Stimulated activated naive CD8-positive, alpha-beta T cell treated with anti-CD3 and anti-CD28 coated beads, Interleukin-15, Interleukin-2, amounts not matched to agents 100 U/mL and 50 U/mL, for 24 hours (primary cell): ENCODE measurements at places on chromosomes 6 and 20.

GRCh38 chr6:16731478-16732051 lies 29.7 kb downstream of the ATXN1 start:
- DNase-seq = peak; percentile 34

DNA sequence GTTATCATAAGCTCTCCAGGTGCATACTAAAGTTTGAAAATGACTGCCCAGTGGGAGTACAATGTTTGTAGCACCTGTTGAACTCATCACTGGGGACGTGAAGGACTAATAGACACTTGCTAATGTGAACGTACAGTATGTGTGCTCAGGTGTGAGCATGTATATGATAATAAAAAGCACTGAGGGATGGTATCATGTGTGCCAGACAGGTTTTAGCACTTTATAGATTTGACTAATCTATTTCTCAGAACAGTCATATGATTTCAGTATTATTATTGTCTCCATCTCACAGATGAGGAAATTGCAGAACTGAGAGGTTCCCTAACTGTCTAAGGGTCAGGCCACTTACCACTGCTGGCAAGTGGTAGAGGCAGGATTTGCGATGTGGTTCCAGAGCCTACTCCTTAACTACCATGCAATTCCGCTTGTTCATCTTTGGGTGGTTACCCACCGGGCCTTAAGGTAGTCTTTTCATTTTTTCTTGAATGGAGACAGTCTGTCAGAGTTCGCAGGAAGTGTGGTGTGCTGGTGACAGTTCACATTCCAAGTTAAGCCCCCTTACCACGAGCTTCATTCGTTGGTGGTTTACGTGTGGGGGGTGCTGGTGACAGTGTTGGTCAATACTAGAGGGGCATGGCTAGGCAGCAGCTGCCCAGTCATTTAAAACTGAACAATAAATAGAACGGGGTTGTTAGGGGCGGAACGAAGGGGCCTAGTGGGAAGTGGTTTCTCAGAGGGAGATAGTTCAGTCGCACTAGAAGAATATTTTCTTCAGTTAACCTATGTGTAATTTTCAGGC lies 46.8 kb downstream of the RREB1 start:
- DNase-seq = peak; percentile 46

GRCh38 chr6:163640641-163641040 lies 226.1 kb downstream of the QKI start:
- DNase-seq = no peak

DNA sequence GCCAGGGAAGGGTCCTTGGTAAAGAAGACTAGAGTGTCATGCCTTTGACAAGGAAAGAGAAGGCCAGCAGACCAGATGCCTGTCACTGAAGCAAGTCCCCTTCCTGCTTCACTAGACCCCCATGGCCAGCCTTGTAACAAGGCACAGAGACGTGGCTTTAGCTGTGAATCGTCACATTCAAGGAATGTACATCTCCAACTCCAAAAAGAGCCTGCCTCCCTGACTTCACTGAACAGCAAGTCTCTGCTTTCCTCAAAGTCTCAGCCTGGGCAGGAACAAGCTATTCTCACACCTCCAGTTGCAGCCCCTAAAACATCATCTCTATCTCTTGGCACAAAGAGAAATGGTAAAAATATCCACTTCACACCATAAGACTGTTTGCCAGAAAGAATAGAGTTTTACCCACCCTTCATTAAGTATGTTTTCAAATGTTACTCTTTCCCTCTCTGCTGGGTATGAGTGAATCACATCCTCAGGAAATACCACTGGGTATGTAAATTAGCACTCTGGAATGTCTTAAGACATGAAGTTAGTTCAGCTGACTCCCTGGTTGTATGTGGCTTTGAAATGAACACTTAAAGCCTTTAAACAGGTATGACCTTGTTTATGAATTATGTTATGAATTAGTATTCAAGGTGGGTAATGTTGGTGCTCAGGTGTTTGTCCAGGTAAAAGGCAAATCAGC lies 46.4 kb upstream of the NT5E start:
- DNase-seq = no peak

DNA sequence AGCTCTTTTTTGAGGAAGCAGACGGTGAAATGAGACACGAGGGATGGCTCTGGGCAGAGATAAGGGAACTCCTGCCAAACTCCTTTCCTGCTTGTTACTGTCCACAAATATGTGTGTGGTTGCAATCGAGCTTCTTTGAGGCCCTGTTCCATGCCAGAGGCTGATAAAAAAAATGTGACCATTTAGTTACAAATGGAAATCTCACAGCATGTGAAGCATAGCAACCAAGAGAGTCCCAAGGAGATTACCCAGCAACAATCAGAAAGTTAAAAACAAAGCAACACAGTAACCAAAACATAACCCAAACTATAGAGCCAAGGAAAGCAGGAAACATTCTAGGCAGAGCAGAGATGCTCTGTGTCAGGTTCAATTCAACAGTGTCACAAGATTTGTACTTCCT lies 35.4 kb upstream of the HMGN3 start:
- no peak for DNase-seq

GRCh38 chr6:139472351-139473015 lies 98.0 kb upstream of the CITED2 start:
- DNase-seq = no peak

DNA sequence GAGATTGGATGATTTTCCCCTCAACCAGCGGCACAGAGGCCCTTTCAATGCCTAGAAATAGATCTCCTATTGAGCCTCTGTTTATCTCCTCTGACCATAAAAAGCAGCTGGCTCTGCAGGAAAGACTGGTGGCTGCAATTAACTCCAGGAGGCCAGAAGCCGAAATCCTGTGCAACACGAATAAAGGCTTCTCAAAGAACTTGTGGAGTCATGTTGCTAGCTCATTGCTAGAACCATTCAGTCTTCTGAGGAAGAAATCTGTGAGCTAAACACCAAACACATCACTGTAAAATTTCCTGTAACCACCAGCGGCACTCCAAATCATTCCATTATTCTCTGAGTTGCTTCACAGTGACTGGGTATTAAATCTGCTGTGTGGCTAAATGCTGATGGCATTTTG lies 49.1 kb upstream of the TPD52L1 start:
- DNase-seq = no peak

DNA sequence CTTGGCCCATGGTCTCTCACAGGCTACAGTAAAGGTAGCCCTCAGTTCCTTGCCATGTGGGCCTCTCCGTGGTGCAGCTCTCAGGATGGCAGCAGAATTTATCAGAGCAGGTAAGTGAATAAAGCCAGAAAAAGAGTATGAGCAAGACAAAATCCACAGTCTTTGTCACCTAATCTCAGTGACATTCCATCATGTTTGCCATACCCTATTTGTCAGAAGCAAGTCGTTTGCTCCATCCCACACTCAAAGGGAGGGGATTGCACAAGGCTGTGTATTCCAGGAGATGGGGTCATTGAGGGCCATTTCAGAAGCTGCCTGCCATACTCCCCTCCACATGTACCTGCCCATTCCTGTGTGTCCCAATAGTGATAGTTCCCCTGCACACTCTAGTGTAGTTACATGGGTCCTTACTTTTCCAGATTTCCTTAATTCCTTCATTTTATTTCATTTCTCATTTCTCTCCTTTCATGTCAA lies 24.2 kb downstream of the ISM1 start:
- no peak for DNase-seq

DNA sequence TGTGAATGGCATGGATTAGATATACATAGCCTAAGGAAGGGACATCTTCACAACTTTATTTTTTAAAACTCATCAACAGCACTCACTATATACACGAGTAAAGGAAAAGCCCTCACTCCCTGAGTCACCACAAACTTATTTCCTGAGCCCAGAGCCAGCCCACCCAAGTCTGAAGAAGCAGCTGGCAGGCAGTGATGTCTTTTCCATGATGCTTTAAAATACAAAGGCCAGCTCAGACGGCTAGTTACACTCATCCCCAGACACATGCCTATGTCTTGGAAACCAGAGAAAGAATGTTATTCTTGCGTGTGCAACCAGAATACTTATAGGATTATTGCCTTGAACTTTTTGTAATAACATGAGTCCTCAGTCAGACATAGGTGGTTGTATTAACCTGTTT lies 114.4 kb downstream of the ADGRG6 start:
- DNase-seq = peak; percentile 23

- peak; percentile 89 for DNase-seq
These were observed 93.7 kb upstream of the PRDM1 start for GRCh38 chr6:105992315-105992961.

- DNase-seq = no peak
These were observed 484.3 kb upstream of the JAG1 start for GRCh38 chr20:11158146-11158545.

DNA sequence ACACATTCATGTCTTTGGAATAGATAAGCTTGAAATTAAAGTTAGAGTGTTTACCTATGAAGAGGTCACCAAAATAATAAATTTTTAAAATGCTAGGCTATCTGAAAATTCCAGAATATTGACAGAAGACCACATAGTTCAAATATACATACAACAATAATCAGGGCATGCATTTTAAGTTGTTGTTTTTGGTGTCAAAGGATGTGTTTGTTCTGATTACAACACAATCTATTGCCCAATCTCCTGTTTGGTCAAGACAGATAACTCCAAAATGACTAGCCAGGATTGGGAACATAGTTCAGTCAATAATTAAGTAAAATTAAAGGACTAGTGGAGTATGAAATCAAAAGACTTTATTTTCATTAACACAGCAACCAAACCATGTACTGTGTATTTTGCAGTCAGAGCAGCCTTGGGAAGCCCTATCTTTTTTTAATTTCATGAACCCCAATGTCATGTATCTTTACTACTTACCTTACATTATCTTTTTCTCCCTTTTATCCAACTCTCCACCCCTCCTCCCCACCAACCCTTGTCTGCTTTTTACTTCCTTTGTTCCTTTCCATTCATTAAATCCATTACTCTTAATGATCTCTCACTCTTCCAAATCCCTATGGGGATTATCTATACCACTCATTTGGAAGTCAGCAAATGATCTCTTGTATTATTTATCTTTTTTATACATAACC lies 111.2 kb downstream of the CDK19 start:
- DNase-seq = no peak

DNA sequence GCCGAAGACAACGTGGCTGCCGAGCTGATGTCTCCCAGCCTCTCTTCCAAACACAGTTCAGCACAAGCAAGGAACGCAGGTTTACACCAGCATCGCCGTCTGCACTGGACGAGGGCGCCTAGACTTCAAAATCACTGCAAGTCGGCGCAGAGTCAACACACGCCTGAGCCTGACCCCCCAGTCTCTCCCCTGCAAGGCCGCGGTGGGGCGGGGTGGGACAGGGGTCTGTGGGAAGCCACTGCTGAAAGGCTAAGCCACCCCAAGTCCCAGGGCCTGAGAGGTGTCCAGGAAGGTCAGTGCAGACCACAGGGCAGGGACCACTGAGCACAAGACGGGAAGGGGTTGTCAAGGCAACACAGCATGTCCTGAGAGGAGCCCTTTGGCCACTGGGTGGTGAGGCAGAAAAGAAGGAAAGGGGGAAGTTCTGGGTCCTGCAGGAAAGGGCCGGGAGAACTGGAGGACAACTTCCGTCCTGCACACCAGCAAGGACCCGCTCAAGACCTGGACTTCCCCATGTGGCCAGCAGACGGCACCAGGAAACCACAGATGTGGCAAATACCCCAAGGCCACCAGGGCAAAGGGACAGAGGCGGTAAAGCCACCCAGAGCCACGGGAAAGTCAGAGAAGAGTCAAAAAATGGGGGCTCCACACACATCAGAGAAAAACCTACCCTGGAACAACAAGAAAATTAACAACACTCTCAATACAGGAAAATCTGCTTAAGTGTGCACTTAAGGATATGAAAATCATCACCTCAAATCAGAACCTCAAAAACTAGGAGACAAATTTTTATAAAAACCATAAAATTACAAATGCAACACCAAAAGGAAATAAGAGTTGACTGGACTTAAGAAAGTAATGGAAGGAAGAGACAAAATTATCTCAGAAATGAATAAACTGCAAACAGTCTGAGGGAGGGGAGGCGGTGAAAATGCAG lies 84.8 kb downstream of the TAF4 start:
- no peak for DNase-seq

- DNase-seq = no peak
These were observed 182.4 kb downstream of the BCAS1 start for GRCh38 chr20:53887973-53888372.

DNA sequence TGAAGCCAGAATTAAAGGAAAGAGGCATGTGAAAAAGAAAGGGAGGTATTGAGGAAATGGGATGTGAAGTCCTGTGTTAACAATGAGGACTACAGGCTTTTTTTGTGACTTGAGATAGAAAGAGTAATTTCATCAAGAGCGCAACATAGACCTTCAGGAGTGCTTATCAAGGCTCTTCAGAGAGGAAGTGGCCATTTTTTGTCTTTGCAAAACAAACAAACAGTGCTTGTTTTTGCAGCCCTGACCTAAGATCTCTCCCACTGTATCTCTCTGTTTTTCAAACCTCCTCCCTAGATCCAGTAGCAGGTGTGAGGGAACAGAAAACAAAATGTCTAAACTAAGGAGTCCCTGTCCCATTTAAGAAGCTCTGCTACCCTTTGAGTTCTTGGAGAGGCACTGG lies 710.3 kb upstream of the MARCKS start:
- DNase-seq = no peak

GRCh38 chr6:82691997-82692396 lies 328.4 kb downstream of the TPBG start:
- DNase-seq = no peak

DNA sequence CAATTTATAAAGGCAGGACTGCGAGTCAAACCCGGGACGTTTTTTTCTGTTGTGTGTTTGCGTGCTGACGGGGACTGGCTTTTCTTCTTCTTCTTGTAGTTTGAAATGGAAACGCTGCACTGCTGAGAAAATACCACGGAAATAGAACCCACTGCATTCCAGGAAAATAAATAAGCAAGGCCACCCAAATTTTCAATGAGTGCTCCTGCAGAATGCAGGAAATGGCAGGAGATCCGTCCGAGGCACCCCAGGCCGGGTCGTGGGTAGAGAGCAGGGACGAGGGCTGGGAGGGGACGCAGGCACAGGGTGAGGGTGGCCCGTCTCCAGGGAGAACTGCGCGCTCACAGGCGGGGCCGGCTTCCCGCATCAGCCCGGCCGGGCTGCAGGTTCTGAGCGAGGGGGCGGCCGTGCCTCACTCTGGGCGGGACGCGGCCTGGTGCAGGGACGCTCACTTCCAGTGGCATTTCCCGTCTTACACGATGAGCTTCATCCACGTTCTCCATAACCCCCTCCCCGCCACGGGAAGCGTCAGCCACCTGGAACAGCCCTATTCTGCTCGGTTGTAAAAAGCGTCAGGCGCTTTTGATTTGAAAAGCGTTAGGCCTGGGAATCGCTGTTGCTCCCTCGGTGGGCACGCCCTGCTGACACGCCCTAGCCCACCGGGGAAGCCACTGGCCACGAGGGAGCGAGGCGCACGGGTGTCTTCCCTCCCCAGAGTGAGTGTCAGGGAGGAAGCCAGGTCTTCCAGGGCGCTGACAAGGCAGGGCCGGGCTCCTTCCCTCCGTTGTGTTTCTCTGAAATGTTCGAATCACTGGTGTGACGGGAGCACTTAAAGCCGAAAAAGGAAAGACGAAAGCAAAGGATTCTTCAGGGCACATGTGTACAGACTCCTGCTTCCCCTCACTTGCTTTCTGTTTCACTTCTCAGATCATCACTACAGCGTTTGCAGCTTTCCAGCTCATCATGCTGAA lies 17.9 kb upstream of the EXOC2 start:
- peak; percentile 66 for DNase-seq

- no peak for DNase-seq
These were observed 34.7 kb upstream of the NKAIN2 start for GRCh38 chr6:123768921-123769320.
